ENCODE measurements at places on chromosomes 11 and 22.

DNA sequence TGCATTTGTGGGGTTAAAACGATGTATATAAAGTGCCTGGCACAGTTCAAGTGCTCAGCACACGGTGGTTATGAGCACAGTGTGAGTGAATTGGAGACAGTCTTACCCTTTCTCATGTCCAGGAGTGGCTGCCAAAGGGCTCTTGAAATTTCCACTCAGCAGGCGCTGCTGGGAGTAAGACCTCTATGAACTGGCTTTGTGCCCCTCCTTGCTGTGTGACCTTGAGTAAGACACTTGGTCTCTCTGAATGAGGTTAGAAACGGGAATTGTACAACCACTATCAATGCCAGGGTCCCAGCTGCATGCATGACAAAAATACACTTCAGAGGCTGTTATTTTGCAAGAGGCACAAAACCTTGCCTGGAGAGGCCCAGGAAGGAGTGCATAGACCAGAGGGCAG lies 86.6 kb downstream of the TSPAN18 start:
- no peak for DNase-seq

DNA sequence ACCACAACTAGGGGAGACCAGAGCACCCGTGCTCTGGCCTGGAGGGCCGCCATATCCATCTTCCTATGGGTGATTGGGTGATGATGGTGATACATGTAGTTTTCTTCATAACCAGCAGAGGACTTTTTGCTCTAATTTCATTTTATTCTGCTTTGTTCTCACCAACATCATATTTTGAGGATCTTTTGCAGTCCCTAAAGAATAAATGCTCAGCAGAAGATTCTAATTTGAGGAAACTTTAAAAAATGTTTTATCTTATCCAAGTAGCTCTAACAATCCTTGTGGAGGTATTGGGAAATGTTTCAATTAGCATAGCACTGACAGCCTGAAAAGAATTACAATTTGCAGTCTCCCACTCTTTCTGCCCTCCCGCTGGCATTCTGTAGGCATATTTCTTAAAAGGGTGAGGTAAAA lies 544.0 kb downstream of the NTM start:
- peak; percentile 47 for DNase-seq

GRCh38 chr11:122423886-122424285 lies 231.6 kb upstream of the UBASH3B start:
- no peak for DNase-seq

DNA sequence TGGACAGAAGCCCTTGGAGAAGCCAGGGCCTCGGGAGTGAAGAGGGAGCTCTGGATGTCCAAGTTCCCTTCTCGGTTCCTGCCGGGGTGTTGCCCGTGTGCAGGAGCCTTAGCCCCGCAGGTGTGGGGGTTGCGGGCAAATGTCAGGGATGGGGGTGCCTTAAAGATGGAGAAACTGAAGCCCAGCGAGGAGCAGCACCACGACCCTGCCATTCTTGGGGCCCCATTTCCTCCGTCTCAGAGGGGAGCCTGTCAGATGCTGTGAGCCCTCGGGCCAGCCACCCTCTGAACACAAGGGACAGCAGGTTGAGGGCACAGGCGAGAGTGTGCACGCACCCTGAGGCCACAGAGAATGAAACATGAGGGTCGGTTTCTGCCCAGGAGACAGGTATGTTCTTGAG lies 6.3 kb downstream of the OSBPL5 start:
- no peak for DNase-seq

DNA sequence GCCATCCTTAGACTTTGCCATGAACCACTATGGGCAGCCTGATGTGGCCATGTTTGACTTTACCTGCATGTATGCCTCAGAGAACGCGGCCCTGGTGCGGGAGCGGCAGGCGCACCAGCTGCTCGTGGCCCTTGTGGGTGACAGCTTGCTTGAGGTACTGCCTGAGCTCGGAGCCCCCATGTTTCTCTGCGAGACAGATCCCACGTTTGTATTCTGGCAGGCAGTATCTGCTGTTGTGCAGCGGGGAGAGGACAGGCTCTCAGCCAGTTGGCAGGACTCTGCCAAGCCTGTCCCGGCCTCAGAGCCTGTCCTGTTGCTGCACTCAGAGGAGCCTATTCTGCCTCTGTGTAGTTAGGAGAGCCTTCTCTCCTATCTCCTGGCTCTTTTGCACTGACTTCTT lies 109.9 kb downstream of the MICAL2 start:
- DNase-seq, result no peak

DNA sequence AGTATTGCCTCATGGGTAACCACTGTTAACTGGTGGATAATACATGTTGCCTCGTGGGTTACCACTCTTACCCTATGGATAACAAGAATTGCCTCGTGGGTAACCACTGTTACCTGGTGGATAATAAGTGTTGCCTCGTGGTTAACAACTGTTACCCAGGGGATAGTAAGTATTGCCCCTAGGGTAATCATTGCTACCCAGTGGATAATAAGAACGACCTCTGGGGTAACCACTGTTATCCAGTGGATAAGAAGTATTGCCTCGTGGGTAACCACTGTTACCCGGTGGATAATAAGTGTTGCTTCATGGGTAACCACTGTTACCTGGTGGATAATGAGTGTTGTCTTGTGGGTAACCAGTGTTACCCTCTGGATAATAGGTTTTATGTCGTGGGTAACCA lies 28.1 kb upstream of the NXPE4 start:
- no peak for DNase-seq

DNA sequence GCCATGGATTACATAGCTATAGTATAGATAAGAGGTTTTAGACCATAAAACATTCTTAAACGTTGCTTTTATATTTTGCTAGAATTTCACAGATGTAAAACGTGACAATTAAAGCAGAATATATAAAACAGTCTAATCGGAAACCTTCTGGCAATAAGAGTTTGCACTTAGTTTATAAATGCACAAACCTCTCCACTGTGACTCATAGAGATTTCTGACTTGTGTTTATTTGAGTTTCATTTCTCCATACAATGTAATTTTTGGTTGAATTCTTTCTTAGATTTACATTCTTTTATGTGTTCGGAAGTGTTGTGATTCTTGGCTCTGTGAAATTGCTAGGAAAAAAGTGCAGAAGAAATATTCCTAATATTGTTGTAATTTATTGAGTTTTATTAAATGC lies 288.7 kb upstream of the CTSC start:
- DNase-seq, result no peak

- no peak for DNase-seq
These were observed 30.6 kb downstream of the PRCP start for GRCh38 chr11:82869657-82870056.

- DNase-seq, result no peak
These were observed 102.2 kb downstream of the ZBTB16 start for GRCh38 chr11:114161486-114162250.

DNA sequence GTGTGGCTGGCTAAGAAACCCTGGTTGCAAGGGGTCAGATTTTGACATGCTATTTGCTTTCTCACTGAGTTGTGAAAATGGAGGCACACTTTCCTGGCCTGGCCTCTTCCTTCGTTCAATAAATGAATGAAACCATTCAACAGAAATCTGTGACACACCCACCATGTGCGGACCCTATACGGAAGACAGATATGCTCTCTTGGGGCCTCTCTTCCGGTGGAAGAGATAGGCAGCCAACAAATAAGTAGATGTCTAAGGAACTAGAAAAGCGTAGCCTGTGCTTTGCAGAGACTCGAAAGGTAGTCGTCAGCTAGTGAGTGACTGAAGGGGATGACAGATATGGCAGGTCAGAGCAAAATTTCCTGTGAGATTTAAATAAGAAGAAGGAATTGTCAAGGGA lies 5.3 kb downstream of the KCNQ1OT1 start:
- no peak for DNase-seq

GRCh38 chr11:43440486-43440885 lies 81.8 kb downstream of the TTC17 start:
- no peak for DNase-seq

- no peak for DNase-seq
These were observed 169.8 kb upstream of the TENM4 start for GRCh38 chr11:79610678-79611077.

DNA sequence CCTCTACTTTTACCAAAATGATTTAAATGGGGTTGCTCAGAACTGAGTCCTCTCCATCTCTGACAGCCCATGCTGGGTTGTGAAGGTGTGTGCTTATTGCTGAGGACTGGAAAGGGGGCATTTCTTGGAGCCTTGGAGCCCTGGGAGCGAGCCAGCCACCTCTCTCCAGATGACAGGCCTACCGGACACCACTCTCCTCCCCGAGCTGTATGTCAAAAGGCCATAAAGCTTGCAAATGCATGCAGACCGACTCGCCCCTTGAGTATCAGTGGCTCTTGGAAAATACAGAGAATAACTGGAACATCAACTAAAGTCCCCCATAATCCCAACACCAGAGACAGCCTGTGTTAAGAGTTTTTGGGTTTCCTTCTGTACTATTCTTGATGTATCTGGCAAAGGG lies 67.9 kb upstream of the PITPNB start:
- no peak for DNase-seq

GRCh38 chr11:61131586-61131985 lies 29.3 kb downstream of the CD5 start:
- no peak for DNase-seq

DNA sequence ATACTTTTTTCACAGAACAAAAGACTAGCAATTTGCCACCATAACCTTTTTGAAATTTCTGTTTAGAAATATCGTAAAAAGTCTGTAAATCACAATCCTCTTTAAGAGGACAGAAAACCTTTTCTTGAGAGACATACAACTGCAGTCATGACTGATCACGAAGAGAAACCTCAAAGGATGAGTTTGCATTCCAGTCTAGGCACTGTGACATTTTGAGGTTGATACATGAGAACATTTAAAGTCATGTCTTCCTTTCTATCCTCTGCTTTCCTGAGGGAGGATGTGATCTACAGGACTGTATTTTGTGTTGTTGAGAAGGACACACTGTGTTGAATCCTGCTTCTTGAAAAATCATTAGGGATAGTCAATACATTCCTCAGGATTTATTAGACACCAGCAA lies 476.7 kb upstream of the CCDC179 start:
- peak; percentile 59 for DNase-seq

DNA sequence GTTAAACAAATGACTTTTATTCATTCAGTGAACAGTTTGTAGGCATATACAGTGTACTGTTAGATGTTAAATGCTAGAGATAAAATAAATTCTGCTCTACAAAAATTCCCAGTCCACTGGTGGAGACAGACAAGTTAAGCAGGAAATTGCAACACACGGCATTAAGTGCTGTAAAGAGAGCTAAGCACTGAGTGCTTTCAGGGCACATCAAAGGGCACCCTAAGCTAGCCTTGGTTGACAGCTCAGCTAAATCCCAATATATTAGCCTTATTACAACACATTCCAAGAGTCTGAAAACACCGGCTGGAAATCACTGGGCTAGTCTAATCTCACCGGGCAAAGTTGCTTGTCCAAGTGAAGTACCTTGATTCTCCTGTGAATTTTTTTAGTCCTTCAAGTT lies 55.1 kb downstream of the NOX4 start:
- DNase-seq, result peak; percentile 66

- DNase-seq, result peak; percentile 97
These were observed at the start of gene CYP2R1 for GRCh38 chr11:14892036-14892556. CYP2R1 (minus strand) TSS chr11:14892231; CDS start chr11:14892205, 26 bp downstream.

All from fibroblast of skin of abdomen (primary cell).